ENCODE measurements at places on chromosomes 6 and 20.

DNA sequence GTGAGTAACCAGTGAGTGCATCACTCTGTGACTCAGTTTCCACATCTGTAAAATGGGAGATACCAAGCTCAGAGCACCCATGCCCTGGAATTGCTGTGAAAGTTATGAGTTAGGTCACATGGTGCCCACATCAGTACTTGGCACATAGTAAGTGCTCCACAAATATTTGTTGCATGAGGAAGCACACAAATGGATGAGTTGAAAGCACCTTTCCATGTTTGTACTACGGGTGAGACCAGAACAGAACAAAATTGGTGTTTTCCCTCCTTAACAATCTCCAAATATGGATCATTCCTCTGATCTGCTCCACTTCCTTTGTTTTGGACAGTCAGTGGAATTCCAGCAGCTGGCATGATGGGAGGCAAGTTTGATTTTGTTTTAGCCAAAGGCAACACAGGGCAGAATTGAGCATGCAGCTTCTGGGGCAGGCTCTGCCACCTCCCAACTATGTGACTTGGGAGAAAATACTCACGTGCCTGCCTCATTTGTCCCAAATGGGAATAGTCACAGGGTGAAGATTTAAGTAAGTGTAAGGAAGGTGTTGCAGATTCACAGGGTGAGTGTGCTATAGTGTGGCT is 503.7 kb upstream of the SULF2 start:
- DNase-seq: no peak

GRCh38 chr6:121349596-121349995 is 15.3 kb upstream of the TBC1D32 start:
- no peak for DNase-seq

GRCh38 chr6:116450769-116451740 is 10.1 kb upstream of the CALHM6 start:
- no peak for DNase-seq

GRCh38 chr6:169042061-169042460 is 211.6 kb downstream of the THBS2 start:
- no peak for DNase-seq

DNA sequence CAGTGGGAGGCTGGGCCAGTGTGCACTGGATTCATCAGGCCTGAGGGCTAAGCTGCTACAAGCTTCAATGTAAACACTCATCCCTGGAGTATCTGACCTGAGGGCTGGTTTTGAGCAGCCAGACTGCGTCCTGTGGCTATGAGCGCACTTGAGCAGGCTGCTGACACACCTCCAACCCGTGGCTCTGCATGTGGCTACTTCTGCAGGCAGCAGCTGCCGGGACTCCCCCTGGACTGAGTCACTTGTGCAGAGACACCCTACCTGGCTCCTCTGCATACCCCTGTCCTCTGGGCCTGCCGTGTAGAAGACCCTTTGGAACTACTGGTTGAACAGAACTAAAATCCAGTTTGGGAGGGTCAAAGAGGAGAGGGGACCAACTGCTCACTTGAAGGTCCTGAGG is 172.0 kb downstream of the SCP2D1 start:
- no peak for DNase-seq

DNA sequence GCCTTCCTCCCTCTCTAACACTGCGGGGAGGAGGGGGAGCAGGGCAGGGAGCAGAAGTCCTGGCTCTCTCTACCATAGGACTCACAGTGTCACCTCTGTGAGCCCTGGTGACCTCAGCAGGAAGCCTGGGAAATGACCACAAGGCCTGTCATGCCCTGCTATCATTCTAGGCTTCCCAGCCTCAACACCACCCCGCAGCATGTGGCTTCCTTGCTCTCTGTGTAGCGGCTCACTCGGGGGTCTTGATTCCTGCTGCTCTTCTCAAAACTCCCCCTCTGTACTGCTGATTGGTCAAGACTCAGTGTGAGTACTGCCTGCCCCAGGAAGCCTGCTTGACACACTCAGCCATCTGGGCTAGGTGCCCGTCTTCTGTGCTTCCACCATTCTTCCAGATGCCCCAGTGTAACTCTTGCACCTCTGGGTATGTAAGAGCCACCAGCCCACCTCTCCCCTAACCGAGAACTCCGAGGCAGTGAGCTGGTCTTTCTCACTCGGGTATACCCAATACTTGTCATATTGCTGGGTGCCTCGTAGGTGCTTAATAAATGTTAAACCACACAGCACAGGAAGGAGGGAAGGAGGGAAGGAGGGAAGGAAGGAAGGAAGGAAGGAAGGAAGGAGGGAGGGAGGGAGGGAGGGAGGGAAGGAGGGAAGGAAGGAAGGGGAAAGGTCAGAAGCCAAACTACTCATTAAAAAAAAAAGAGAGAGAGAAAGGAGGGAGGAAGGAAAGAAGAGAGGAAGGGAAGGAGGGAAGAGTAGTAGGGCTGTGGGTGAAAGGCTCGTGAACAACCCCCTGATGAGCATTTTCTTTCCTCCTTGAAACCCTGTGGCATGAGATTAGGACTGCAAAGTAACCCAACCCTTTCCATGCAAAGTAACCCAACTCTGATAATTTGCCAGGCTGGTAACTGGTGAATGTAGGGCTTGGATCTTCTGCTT is 5.0 kb downstream of the MDFI start:
- DNase-seq: no peak

GRCh38 chr20:39645131-39645530 is 683.0 kb downstream of the DHX35 start:
- DNase-seq: no peak

DNA sequence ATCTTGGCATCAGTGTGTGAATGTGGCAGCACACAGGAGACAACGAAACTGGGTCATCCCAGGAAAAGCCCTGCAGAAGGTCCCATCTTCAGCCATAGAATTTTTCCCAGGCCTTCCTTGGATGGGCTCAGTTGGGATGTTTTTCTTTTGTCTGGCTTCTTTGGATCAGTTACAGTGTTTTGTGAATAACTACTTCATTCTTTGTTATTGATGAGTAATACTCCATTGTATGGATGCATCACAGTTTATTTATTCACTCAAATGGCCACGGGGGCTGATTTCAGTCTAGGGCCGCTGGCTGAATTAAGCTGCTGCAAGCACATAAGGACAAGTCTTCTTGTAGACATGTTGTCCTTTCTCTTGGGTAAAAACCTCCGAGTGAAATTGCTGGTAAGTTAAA is 81.3 kb upstream of the CD93 start:
- no peak for DNase-seq

GRCh38 chr6:81638366-81638765 is 114.1 kb downstream of the TENT5A start:
- DNase-seq: no peak

GRCh38 chr20:58521763-58522162 is 6.6 kb upstream of the APCDD1L start:
- DNase-seq: no peak

DNA sequence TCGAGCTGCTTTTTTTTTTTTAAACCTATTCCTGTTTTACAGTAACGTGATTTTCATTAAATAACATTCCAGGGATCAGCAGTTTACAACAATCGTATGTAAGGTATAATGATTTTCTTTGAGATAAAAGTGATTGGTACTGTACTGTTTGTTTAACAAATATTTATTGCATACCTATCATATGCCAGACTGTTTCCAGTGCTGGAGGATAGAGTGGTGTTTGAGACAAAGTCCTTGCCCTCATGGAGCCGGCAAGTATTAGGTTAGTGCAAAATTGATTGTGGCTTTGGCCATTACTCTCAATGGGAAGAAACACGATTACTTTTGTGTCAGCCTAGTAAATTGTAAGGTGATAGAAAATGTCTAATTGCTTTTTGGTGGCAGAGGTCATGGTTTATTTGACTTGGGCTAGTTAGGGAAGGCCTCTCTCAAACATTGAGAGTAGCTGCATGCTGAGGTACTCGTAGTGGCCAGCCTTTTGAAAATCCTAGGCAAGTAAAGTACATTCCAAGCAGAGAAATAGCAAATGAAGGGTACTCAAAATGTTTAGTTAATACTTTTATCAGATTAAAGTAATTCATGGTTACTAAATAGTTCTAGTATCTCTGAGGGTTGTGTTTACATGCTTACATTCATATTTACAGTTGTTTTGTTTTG is 35.6 kb downstream of the PHF3 start:
- no peak for DNase-seq

All from activated CD4-positive, CD25-positive, alpha-beta regulatory T cell (primary cell).